Activated B cell treated with CpG ODN at 0.5 μM for 24 hours (primary cell): ENCODE measurements at places on chromosomes 13 and 19.

DNA sequence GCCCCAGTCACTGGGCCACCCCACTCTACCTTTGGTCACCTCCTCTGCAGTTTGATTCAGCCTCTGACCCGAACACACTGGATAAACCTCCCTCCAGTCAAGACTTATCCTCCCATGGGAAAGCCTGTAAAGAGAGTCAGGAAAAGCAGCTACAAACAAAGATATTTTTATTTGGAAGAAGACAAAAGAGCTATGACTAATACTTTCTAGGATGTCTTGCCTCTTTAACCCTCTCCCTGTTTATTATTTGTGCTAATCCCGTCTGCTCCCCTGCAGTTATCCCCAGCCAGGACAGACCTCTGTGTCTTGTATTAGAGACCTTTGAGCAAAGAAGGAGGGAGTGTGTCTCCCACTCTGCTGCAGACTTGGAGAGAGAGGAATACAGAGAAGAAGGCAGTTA lies 178.3 kb downstream of the EFNB2 start:
- DNase-seq = no peak

GRCh38 chr13:50415428-50415827 lies 400.2 kb downstream of the KCNRG start:
- no peak for DNase-seq

DNA sequence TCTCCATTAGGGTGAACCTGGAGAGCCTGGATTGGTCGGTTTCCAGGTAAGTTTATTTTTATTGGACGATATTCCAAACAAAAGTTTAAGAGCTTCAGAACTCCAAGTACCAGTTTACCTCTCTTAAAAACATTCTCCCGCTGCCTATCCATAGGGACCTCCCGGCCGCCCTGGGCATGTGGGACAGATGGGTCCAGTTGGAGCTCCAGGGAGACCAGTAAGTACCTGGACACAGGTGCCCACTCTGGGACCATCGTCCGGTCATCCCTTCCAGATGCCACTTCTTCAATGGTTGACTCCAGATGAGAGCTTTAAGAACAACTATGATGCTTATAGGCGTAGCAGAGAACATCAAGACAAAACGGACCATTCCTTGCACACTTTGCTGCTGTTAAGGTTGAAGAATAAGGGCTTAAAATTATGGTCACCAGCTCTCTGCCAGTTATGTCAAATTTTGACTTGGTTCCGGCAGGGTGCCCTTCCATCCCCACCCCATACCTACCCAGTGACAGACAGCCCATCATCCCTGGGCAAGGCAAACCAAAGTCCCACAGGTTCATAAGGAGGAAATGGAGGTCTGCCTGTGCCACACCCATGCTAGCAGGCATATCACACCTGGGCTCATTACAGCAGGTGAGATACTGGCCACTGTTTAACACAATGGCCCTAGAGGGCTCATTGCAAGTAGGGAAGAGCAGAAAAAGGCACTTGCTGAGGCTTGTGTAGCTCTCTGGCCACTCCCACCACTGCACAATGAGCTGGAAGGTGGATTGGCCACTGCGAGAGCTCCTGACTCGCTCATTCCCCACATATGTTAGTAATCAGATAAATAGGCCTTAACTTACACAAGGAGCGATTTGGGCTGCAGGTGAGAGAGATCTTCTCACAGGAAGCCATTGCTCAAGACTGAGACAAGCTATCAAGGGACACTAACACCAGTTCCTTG lies 123.6 kb downstream of the COL4A2 start:
- no peak for DNase-seq

GRCh38 chr13:105513448-105513847 lies 1022.0 kb downstream of the EFNB2 start:
- no peak for DNase-seq

- no peak for DNase-seq
Measured at GRCh38 chr13:106651442-106651841, 83.5 kb upstream of the ARGLU1 start.

DNA sequence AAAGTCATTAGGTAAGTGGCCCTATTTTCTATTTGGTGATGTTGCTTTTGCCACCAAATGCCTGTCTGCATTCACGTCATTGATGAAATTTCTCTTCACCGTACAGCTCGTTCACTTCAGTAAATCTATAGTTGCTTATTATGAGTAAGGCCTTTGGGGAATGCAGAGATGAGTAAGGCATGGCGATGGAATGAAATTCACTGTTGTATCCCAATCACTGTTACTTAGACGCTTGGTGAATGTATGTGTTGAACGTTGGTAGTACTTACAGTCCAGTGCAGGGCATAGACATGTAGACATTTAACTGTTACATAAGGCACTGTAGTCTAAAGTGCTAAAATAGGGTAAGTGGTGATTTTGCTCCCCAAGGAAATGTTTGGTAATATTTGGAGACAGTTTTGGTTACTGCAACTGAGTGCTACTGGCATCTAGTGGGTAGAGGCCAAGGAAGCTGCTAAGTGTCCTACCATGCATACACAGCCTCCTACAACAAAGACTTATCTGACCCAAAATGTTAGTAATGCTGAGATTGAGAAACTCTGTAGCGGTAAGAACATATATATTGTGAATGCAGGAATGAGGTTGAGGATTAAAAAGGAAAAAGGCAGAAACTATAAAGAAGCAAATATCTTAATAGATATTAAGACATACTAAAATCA lies 5.8 kb downstream of the AKAP11 start:
- no peak for DNase-seq

DNA sequence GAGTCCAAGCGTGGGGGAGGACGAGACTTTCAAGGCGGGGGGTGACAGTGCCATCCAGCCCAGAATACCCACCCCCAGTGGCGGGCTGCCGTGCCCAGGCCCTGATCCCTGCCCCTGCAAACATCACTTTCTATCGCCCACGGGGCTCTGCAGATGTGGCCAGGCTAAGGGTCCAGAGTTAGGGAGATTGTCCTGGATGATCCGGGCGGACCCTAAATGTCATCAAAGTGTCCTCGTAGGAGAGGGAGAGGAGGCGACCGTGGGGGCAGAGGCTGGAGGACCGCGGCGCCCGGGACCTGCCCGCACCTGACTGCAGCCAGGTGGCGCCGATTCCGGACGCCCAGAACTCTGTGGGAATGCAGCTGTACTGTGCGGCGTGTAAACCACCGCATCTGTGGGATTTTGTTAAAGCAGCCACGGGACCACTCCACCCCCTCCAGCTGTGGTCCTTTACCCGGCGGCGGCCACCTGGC lies 32.4 kb downstream of the GJA3 start:
- DNase-seq = no peak

DNA sequence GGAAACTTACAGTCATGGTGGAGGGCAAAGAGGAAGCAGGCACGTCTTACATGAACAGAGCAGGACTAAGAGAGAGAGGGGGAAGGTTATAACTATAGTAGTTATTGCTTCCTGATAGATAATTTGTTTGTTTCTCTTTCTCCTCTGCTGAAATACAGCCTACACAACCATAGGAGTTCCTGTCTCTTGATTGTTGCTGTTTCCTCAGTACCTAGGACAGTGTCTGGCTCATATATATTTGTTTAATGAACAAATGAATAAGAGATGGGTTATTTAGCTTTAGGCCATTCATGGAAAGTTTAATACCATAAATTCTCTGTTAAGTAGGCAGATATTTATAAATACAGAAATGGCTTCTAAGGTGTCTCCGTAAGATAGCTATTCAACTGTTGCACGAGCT lies 95.2 kb downstream of the PCCA start:
- no peak for DNase-seq
